Kidney (tissue), 22 donors: ENCODE measurements at places on chromosomes 1 and 21. TPM values are rescaled to one million over a fixed set of nuclear protein-coding genes. Genes with fewer than 3 reads are reported as not detected.
A peak's percentile ranks its signal among the peaks of the same experiment; 100 is the strongest.

PTPN22 gene
- total RNA-seq = 6.6 TPM

CHIA gene
- total RNA-seq = not detected

GRCh38 chr1:93779540-93780165 is 98.0 kb upstream of the BCAR3 start:
- peak; percentile 60 for DNase-seq

DNA sequence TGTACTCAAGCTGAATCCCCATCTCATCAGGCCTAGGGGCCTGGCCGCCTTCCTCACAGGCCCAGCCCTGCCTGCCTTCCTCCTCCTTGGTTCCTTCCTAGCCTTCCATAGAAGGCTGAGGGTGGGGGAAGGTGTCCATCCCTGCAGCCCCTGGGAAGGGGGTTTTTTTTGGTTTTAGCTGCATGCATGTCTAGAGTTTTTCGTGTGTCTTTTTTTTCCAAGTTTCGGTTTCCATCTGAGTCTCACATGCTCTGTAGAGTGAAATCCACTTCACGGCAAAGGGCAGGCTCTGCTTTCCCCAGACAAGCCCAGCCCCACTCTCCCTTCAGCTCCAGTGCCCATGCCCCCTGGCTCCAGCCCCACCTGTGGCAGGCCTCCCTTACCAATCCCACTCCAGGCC is 32.1 kb downstream of the GRHL3 start:
- no peak for DNase-seq

GRCh38 chr1:37989361-37989930 is 376 bp downstream of the SF3A3 start:
- peak; percentile 78 for DNase-seq

GRCh38 chr1:50929376-50929958 is 30.6 kb downstream of the FAF1 start:
- no peak for DNase-seq

GRCh38 chr21:42401154-42401553 is 2.5 kb upstream of the UBASH3A start:
- no peak for DNase-seq

DNA sequence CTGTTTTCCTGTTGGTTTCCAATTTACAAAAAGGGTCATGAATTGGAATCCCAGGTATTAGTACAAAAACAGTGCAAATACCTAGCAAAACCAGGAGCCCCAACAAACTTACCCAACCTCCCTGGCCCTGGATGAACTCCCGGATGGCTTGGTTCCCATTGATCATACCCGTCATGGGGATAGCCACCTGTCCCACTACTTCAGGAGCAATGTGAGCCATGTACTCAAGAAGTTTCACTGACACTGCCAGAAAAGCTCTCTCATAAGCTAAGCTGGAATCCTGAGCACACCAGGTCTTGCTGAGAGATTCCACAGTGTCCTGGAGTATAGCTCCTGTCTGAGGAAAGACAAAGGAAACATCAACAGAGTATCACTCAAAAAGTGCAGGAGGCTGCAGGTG is 5.7 kb downstream of the BCL2L15 start:
- DNase-seq = no peak

GRCh38 chr1:212545941-212546635 is 62.5 kb upstream of the ATF3 start:
- no peak for DNase-seq

GRCh38 chr1:175520186-175520585 is 223.2 kb downstream of the TNR start:
- no peak for DNase-seq
